ENCODE measurements at places on chromosomes 2 and 18.

- DNase-seq = no peak
Measured at GRCh38 chr2:101135412-101136296, 15.5 kb downstream of the TBC1D8 start.

- no peak for DNase-seq
Measured at GRCh38 chr2:105712981-105713596, 31.6 kb upstream of the NCK2 start.

- DNase-seq = no peak
Measured at GRCh38 chr2:142041105-142041504, 89.7 kb downstream of the LRP1B start.

GRCh38 chr18:25306671-25307070 lies 45.3 kb downstream of the ZNF521 start:
- DNase-seq = no peak

DNA sequence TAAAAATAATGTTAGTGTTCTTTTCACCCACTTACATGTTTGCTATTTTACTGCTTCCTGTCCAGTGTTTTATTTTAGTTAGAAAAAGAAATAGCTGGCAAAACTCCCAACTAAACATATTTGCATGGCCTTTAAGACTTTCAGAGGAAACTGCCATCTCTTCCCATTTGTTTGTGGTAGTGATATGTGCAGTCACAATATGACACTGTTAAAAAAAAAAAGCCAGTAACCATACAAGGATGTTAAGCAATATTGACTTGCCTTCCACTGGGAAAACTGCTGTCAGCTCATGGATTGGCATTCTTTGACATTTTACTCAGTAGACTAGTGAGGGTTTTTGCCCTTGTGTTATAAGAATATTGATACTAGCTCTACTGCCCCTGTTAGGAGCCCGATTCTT lies 29.1 kb downstream of the XIRP2 start:
- DNase-seq = no peak

GRCh38 chr2:160889439-160890170 lies 270.6 kb upstream of the TANK start:
- DNase-seq = no peak

DNA sequence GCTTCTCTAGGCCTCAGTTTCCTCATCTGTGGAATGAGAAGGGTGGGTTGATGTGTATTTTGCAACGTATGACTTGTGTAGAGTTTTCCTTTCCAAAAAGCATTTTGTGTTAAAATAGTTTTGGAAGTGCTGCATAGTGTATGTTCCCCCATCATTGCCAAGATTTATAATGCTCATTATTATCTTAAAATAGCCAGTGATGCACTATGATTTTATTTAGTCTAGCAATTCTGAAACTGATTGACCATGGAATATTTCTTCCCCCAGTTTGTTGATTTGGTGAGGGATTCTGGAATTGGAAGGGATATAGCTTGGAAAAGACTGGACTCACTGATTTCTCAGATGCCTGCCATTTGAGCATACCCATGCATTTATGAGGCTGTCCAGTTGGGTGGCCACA lies 130.6 kb downstream of the CCDC85A start:
- no peak for DNase-seq

DNA sequence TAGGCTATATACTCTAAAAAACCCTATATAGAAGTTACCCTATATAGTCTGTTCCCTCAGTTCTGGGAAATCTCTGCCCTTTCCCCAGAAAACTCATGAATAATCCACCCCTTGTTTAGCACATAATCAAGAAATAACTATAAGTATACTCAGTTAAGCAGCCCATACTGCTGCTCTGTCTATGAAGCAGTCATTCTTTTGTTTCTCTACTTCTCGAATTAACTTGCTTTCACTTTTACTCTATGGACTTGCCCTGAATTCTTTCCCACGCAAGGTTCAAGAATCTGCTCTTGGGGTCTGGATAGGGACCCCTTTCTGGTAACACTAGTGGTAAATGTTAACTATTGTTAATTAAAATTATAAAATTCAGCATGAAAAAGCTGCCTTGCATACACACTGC lies 17.4 kb upstream of the AP1S3 start:
- no peak for DNase-seq

GRCh38 chr2:27720004-27720551 lies 51.4 kb upstream of the MRPL33 start:
- DNase-seq = peak; percentile 62

GRCh38 chr18:78757014-78757413 lies 222.6 kb upstream of the SALL3 start:
- no peak for DNase-seq

- no peak for DNase-seq
Measured at GRCh38 chr2:108492364-108492763, 41.9 kb upstream of the LIMS1 start.

GRCh38 chr2:123073371-123073770 lies 951.7 kb upstream of the CNTNAP5 start:
- no peak for DNase-seq

- no peak for DNase-seq
Measured at GRCh38 chr2:221197225-221197856, 374.8 kb downstream of the EPHA4 start.

DNA sequence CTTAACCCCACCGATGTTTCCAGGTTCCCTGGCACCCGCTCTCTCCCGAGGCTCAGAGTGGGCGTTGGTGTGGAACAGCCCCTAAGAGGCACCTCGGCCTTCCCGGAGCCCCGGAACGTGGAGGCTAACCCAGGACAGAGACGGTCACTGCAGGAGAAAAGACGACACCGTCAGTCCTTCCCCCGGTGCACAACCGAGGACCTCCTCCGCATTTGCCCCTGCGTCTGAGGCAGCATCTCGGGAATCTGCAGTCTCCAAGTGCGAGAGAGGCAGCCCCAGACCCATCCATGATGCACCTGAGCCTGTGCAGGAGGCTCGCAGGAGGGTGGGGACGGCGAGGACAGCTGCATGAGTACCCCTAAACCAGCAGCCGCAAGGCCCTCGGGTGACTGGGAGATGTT lies 204.9 kb upstream of the SALL3 start:
- no peak for DNase-seq

DNA sequence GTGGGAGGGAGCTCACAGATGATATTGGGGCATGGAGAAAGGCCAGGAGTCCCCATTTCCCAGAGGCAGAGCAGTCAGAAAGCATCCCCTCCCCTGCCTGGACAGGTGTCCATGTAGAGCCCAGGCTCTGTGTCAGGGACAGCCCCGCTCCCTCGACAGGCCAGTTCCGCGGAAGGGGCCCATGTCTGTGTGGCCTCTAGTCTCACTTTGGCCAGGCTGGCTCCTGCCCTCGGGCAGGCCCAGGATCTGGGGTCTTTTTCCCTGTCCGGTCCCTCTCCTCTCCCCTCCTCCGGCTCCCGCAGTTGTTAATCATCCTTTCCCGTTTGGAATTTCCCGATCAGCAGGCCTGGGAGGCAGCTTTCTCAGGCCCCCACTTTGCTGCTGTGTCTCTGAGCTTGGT lies 20.4 kb upstream of the PDIA6 start:
- DNase-seq = no peak

DNA sequence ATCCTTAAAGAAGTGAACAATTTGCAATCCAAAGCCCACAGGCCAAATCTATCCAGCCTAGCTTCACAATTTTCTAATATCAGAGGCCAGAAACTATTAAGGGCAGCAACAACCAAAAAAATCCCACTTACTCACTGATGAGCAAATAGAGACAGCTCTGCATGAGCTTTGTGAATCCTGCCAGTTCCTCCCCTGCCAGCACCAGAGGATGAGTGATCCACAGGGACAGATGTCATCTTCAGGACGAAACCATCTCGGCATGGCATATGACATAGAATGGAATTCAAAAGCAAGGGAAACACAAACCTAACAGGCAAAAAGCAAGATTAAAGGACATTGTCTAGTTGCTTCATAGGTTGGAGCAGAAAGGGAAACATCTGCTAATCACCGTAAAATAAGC lies 2.2 kb upstream of the DSC2 start:
- DNase-seq = no peak

DNA sequence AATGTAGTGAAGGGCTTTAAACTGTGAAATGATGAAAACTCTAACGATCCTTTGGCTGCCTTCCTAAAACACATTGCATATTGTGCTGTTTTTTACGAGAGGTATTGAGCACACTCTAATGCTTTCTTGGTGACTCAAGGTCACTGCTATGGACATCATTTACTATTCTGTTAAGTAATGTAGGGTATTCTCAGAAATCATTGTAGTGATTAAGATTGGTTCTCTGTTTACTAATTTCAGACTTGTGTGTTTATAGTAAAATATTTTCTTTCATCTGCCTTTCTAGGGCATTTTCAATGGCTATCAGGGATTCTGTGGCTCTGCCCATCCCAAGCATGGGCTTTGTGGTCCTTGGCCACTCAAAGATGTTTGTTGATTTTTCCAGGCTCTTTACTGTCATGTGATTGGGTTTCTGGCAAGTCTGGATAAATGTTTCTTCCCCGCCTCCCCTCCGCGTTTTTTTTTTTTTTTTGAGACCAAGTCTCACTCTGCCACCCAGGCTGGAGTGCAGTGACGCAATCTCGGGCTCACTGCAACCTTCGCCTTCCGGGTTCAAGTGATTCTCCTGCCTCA lies 29.3 kb downstream of the UBE2F start:
- no peak for DNase-seq

DNA sequence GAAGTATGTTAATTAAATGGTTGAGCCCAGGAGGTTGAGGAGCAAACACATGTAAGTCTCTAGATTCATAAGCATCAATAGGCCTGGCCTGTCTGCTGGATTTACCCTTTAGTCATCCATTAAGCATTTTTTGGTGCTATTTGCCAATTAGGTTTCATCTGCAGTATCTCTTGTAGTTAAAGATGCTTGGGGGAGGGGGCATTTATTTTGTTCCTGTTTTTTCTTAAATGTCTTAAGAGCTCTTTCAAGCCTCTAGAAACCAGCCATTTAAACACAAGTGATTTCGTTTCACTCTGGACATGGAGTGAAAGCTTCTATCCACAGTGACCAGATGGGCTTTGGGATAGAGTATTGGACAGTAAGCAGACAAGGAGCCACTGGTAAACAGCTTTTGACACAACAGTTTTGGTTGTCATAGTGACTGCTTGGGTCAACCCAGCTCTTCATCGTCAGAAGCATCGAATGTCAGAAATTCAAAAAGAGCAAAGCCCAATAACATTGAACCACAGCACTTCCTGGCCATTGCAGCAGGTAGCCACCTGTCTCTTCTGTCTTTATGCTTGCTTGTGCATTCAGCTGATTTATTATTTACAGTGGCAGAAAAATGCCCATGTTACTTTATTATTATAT lies 4.9 kb downstream of the QPCT start:
- no peak for DNase-seq

DNA sequence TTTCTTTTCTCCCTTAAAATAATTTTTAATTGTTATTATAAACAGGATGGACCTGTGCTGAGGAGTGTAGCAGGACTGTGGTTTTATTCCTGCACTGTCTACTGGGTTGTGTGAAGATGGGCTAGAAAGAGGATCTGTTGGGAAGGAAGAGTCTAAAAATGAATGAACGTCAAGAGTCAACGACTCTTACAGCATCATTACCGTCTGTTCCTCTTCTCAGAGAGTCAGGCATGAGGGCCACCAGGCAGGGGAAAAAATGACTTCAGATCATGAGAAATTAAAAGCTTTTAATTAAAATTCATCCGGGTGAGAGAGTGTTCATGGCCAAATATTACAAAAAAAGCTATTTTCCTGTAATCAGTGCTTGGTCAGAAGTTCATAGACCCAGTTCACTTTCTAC lies 32.6 kb downstream of the SRSF7 start:
- DNase-seq = no peak

GRCh38 chr2:183505911-183506310 lies 381.7 kb downstream of the NUP35 start:
- no peak for DNase-seq

DNA sequence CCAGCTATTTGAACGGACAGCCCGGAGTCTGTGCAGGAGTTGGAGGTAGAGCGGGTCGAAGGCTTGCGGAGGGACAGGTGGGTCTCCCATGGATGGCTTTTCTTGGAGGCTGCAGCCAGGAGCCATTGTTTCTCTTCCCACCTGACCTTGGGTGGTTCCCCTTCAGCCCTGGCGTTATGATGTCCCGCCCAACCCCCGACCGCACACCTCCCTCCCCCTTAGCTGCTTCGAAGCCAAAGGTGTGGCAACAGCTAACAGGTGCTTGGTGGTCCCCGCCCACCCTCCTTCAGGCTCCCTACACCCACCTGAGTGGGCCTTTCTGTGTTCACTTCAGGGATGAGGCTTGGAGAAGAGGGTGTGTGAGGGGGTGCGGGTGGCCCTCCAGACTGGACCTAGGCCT lies 62.7 kb downstream of the HPCAL1 start:
- no peak for DNase-seq

GRCh38 chr2:18800240-18800971 lies 211.0 kb upstream of the NT5C1B start:
- no peak for DNase-seq

DNA sequence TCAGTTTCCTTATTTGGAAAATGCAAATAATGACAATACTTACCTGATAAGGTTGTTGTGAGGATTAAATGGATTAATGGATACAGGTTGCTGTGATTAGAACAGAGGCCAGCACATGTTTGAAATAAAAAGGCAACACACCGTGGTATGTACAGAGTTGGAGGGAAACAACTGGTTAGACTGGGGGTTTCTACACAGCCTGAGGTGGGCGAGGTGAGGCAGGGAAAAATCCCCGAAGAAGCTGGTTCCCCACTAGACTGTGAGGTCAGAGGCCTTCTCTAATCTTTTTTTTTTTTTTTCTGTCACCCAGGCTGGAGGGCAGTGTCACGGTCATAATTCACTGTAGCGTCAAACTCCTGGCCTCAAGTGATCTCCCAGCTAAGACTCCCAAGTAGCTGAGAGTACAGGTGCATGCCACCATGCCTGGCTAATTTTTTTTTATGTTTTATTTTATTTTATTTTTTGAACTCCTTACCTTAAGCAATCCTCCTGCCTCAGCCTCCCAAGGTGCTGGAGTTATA lies 1.2 kb upstream of the E2F6 start:
- no peak for DNase-seq

- DNase-seq = no peak
Measured at GRCh38 chr2:172813314-172813888, 77.8 kb downstream of the RAPGEF4 start.

DNA sequence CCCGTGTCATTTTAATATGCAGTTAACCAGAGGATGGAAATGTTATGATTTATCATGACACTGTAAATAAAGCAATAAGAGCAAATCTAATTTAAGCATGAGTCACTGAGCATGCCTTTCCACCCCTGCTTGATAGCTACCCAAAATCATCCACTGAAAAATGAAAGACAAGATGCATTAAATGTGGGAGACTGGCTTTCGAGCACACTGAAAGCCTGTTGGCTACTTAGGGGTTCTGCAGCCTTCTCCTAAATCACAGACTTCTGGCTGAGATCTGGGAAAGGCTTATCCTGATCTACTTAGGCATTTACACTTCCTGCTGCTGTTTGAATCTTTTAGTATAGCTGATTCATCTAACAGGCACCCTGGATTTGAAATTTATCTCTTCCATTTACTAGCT lies 778.3 kb upstream of the CDH7 start:
- no peak for DNase-seq

DNA sequence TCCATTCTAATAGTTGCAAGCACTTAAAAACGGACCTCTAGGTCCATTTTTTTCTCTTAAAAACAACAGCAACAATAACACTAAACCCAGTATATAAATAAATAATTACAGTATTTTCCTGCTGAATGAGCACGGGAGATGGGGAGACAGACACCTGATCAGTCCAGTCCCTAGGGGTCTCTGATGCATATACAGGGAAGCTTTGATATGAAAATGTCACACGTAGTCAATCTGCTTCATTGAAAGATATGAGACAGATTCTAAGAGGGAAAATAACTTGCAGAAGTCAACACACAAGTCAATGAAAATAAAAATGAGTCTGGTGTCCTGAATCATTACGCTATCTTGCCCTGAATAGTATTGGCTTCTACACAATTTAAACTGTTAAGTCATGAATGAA lies 523.3 kb upstream of the SLC8A1 start:
- DNase-seq = no peak

Measured in activated naive CD4-positive, alpha-beta T cell treated with Interleukin-2 at 50 U/mL for 16 hours (primary cell).